ENCODE measurements at places on chromosomes 4 and X. TPM values are rescaled to one million over a fixed set of nuclear protein-coding genes. Genes with fewer than 3 reads are reported as not detected.

- H3K4me1 ChIP-seq = no peaks in the 10 kb centered on the region
- DNase-seq = no peak
- no peaks in the 10 kb centered on the region for H3K27me3 ChIP-seq
- no peak overlapping the region for H3K27ac ChIP-seq
- no peaks in the 10 kb centered on the region for H3K36me3 ChIP-seq
Measured at GRCh38 chrX:46624090-46624786, 50.7 kb downstream of the CHST7 start.

Gene ZAR1
- not detected for total RNA-seq

DNA sequence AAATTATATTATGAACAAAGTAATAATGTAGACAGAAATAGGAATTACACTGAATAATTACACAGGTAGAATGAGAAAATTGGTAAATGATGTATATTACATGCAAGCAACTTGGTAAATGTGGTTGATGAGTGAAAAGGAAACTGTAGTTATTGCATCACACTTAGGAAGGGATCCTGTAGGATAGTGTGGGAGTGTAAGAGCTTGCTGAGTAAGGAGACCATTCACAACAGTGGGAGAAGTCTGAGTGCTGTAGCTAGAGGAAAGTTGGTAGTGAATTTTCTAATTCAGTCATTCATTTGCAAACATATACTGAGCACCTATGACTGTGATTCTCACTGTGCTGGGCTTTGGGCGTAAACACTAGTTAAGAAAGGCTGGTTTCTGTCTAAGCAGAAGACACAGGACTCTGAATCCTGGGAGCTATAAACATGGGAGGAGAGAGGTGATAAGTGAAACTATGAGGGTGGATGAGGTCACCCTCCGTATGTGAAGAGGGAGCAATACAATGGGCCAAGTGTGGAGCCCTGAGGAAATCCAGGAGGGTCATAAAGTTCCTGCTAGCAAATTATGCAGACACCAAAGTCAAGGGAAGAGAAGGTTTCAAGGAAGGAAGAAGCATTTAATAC lies 14.2 kb upstream of the CPE start:
- no peak overlapping the region for H3K4me3 ChIP-seq
- no peaks in the 10 kb centered on the region for H3K4me1 ChIP-seq
- no peak overlapping the region for H3K27ac ChIP-seq
- DNase-seq = no peak

- no peaks in the 10 kb centered on the region for H3K27me3 ChIP-seq
- no peak for DNase-seq
- H3K4me1 ChIP-seq = no peaks in the 10 kb centered on the region
- no peak overlapping the region for H3K27ac ChIP-seq
- H3K36me3 ChIP-seq = no peaks in the 10 kb centered on the region
Measured at GRCh38 chr4:168045354-168045753, 47.0 kb upstream of the ANXA10 start.

Gene PRDM8
- 12.6 TPM for total RNA-seq

DNA sequence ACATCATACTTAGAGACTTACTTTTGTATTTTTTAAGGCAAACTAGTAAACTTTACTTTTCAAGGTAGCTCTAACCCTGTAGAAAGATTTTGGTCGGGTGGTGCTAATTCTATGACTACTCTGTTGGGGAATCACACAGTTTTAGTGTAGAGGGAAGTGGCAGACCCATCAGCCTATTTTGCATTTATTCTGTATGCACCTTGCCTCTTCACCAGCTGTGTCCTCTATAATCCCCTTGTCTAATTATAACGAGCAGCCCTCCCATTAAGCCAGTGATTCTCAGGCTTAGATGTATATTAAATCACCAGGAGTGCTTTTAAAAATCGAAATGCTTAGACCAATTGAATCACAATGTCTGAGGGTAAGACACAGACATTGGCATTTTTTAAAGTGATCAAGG lies 78.1 kb downstream of the GALNT7 start:
- H3K4me3 ChIP-seq = no peak overlapping the region
- H3K4me1 ChIP-seq = peaks cover 9% of the 10 kb centered on the region
- no peak for DNase-seq
- no peaks in the 10 kb centered on the region for H3K27me3 ChIP-seq
- no peak overlapping the region for H3K27ac ChIP-seq

DNA sequence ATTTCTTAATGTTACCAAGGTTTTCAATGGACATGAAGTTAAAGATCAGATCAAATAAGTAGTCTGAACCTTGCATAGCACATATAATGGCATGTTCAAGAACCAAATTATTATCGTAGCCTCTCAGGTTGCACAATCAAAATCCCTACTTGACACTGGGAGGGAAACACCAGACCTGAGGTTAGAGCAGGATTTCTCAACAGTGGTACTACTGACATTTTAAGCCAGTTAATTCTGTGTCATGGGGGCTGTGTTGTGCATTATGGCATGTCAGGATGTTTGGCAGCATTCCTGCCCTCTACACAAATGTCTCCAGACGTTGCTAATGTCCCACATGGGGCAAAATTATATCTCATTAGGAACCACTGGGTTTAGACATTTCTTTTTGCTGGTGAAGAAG lies 20.8 kb downstream of the RLIM start:
- no peaks in the 10 kb centered on the region for H3K4me1 ChIP-seq
- H3K27ac ChIP-seq = no peak overlapping the region
- H3K4me3 ChIP-seq = no peak overlapping the region
- H3K27me3 ChIP-seq = no peaks in the 10 kb centered on the region

Gene CXCL5
- not detected for total RNA-seq

DNA sequence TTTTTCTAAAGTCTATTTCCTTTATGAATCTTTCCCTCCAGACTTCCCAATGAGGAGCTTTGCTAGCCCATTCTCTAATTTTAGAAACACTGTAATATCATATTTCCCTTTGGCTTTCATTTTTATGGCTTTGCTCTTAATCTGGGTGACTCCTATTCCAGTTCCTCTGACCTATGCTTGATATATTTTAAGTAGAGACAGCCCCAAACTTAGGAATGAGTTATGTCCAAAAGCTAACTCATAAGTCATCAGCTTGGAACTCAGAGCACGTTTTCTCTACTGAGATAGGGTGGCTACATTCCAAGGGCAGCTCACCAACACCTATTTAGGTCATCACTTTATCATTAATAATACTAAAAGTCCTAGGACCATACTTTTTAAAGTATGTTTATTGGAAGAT lies 77.8 kb downstream of the OR13H1 start:
- DNase-seq = no peak
- no peaks in the 10 kb centered on the region for H3K27me3 ChIP-seq
- H3K4me3 ChIP-seq = no peak overlapping the region
- no peaks in the 10 kb centered on the region for H3K36me3 ChIP-seq
- H3K4me1 ChIP-seq = no peaks in the 10 kb centered on the region

Gene C4orf50
- total RNA-seq = 0.07 TPM

DNA sequence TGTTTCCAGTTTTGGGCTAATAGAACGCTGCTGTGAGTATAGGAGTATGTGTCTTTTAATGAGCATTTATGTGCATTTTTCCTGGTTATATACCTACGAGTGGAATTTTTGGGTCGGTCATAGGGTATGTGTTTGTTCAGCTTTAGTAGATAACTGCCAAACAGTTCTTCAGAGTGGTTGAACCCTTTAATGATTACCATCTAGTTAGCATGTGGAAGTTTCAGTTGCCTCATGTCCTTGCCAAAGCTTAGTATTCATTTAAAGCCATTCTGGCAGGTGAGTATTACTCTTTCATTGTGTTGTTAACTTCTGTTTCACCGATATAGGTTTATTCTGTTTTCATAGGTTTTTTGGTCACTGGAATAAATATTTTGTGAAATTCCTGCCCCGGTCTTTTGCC lies 229.1 kb downstream of the ARHGAP10 start:
- DNase-seq = no peak
- H3K4me1 ChIP-seq = no peaks in the 10 kb centered on the region
- H3K27ac ChIP-seq = no peak overlapping the region
- no peaks in the 10 kb centered on the region for H3K27me3 ChIP-seq
- H3K4me3 ChIP-seq = no peak overlapping the region

DNA sequence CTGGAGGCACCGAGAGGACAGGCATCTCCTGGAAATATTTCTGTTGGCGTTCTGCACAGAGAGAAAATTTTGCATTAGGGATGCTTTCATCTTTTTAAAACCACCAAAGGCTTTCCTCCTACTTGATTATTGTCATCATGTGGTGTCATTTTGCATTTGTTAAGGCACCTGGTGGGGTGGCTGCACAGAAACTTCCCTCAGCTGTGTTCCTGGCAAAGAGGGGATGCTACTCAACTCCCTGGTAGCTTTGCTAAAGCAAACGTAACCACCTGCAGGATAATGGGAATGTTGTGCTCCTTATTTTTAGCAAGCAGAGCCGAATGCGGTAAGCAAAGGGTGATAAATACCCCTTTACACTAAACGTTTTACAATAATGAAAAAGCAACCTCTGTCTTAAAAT lies 229.8 kb downstream of the STIM2 start:
- H3K27ac ChIP-seq = no peak overlapping the region
- no peaks in the 10 kb centered on the region for H3K27me3 ChIP-seq
- H3K4me1 ChIP-seq = no peaks in the 10 kb centered on the region
- DNase-seq = no peak
- H3K4me3 ChIP-seq = no peak overlapping the region

Gene DGKK
- total RNA-seq = not detected

Gene NPY2R
- not detected for total RNA-seq

GRCh38 chr4:182250446-182250845 lies 7.2 kb downstream of the TENM3 start:
- H3K36me3 ChIP-seq = no peaks in the 10 kb centered on the region
- H3K4me1 ChIP-seq = no peaks in the 10 kb centered on the region
- H3K27me3 ChIP-seq = no peaks in the 10 kb centered on the region
- DNase-seq = no peak

DNA sequence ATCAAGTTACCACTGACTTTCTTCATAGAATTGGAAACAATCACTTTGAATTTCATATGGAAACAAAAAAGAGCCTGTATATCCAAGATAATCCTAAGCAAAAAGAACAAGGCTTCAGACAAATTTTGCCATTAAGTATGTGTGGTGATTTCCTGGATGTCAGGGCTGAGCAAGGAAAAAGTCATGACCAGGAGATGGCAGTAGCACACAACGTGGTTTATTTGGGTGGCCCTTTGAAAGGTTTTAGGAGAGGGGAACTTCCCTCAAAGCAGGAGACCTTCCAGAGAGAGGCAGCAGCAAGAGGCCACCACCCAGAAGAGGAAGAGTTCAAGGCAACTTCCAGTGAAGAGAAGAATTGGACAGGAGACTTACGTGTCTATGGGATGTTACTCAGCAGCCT lies 18.1 kb upstream of the ZXDB start:
- no peak overlapping the region for H3K27ac ChIP-seq
- H3K27me3 ChIP-seq = no peaks in the 10 kb centered on the region
- H3K4me1 ChIP-seq = no peaks in the 10 kb centered on the region
- no peak overlapping the region for H3K4me3 ChIP-seq
- H3K36me3 ChIP-seq = no peaks in the 10 kb centered on the region
- no peak for DNase-seq

DNA sequence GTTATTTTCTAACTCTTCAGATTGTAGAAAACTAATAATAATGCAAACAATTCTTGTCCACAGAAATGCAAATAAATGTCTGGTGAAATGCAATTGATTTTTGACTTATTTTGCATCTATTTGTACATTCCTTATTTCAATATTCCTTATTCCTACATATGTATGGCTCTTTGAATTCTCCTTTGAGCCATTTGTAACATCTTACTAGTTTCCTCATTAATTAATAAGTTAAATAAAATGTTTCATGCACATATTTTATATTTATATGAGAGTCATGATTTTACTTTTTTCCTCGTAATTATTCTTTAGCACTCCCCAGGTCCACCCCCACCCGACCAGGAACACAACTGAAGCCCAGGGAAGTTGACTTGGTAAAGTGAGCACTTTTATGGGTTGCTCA lies 2.7 kb upstream of the FTHL17 start:
- no peak for DNase-seq
- H3K27me3 ChIP-seq = no peaks in the 10 kb centered on the region
- no peaks in the 10 kb centered on the region for H3K36me3 ChIP-seq
- H3K4me3 ChIP-seq = no peak overlapping the region
- H3K27ac ChIP-seq = no peak overlapping the region

DNA sequence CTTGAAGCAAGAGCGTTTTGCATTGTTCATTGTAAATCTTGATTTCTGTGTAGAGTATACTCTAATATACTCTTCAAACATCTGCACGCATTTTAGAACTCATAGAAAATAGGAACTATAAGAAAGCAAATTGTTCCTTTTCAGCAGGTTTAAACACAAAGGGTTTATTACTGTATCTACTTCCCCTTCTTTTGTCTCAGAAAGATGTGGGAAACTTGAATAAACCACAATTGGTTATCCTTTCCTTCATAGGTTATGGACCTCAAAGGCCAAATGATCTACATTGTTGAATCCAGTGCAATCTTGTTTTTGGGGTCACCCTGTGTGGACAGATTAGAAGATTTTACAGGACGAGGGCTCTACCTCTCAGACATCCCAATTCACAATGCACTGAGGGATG lies 46.0 kb upstream of the GUCY1B1 start:
- no peak overlapping the region for H3K27ac ChIP-seq
- no peaks in the 10 kb centered on the region for H3K36me3 ChIP-seq
- no peak overlapping the region for H3K4me3 ChIP-seq
- no peaks in the 10 kb centered on the region for H3K27me3 ChIP-seq

DNA sequence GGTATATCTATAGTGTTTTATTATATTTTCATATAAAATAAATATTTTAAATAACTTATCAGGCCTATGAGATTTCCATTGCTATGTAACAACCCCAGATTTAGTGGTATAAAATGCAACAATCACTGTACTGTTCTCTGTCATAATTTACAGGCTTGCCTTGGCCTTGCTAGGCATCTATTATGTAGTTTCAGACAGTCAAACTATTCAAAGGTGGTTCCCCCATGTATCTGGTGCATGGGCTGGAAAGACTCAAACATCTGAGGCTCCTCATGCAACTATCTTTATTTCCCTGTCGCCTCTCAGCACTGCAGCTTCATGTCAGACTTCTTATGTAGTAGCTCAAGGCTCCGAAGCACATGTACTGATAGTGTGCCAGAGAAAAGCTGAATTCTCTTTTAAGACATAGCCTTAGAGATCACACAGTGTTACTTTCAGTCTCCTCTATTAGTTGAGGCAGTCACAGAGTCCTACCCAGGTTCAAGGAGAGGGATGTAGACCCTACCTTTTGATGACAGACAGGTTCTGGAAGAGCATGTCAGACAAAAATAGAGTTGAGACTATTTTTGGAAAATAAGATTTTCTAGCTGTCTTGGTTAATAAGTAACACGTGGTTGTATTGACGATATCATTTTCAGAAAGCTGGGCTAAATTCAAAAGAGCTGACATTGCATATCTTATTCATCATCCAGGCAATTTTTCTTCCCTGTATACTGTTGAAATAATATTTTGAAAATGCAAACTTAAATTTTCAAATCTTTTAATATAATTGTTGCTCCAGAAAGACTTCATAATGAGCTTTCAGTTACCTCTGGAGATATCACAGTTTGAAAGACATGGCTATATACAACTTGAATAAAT lies 19.4 kb downstream of the MTTP start:
- H3K36me3 ChIP-seq = no peaks in the 10 kb centered on the region
- H3K27me3 ChIP-seq = no peaks in the 10 kb centered on the region
- no peak overlapping the region for H3K4me3 ChIP-seq
- no peak for DNase-seq
